ENCODE measurements at places on chromosomes 2 and 18.

- no peak for DNase-seq
These were observed 488.8 kb upstream of the RAB6C start for GRCh38 chr2:129490641-129491040.

DNA sequence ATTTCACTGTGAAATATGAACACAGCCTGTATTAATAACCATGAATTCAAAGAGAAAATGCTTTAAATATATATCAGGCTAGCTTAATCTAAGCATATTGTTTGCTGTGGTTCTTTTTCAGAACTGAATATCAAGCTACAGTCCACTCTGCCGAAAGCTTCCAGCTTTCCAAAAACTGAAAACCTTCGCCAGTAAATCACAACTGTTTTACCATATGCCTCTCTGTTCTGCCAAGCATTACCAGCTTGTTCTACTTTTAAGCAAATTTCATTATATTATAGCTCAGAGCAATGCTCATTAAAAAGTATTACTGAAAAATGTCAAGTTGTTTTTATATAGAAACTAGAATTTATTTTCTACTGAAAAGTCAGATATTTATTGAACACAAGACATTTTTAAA lies 277.4 kb downstream of the NRXN1 start:
- DNase-seq = no peak

GRCh38 chr2:233668605-233669260 lies 3.0 kb upstream of the UGT1A9 start:
- DNase-seq = no peak

- DNase-seq = peak; percentile 49
These were observed 13.9 kb downstream of the ARPC2 start for GRCh38 chr2:218230882-218231281.

DNA sequence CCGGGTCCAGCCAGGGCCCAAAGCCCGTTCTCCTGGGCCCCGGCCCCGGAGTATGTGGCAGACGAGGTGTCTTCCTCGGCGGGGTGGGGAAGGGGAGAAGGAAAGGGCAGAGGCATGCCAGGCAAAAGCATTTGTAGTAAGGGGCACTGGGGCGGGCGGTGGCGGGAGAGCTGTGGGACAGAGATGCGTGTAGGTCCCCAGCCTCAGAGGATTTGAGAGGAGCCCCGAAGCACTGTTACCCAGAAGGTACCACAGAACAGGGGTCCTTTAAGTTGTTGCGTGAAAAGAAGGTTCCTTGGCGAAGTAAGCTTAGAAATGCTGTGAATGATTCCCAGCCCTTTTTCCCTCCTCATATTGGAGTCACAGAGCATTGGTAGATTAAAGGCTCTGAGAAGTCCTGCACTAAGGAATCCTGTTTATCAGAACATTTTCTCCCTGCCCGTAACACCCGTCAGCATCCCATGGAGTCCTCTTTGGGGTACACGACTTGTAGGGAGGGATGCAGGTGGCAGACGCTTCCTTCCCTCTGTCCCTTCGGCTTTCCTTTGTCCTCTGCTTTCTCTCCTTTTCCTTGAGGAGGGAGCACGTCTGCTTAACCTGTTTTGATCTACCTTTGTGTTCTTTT lies 12.5 kb downstream of the GAREM2 start:
- DNase-seq = no peak

GRCh38 chr2:65199891-65200290 lies 27.7 kb upstream of the ACTR2 start:
- no peak for DNase-seq

DNA sequence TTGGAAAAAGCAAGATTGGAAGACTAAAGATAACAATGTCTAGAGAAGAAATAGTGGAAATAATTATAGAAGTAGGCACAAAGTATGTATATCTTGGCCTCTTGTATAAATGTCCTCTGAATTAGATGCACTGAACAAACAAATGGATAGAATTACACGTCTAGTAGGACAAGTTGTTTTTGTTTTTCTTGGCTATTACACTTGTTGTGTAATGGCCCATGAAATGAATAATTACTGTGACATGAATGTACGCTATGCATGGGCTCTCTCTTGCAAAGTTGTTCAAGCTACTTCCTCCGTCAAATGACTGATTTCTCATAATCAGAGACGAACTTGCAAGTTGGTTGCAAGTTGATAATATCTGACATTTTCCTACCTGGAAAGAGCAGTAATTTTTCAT lies 126.2 kb downstream of the PDE1A start:
- DNase-seq = no peak

DNA sequence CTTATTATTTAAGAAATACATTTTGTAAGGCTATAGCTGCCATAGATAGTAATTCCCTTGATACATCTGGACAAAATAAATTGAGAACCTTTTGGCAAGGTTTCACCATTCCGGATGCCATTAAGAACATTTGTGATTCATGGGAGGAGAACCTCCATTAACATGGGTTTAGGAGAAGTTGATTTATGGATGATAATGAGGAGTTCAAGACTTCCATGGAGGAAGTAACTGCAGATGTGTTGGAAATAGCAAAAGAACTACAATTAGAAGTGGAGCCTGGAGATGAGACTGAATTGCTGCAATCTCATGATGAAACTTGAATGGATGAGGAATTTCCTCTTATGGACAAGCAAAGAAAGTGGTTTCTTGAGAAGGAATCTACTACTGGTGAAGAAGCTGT lies 17.3 kb downstream of the PHLPP1 start:
- no peak for DNase-seq

GRCh38 chr18:2302628-2303516 lies 268.4 kb downstream of the METTL4 start:
- no peak for DNase-seq

- DNase-seq = peak; percentile 12
These were observed 122.1 kb downstream of the TMEM247 start for GRCh38 chr2:46601328-46601963.

GRCh38 chr2:202165945-202166344 lies 72.5 kb downstream of the SUMO1 start:
- no peak for DNase-seq

- no peak for DNase-seq
These were observed 298.5 kb upstream of the CELF4 start for GRCh38 chr18:37864122-37864521.

DNA sequence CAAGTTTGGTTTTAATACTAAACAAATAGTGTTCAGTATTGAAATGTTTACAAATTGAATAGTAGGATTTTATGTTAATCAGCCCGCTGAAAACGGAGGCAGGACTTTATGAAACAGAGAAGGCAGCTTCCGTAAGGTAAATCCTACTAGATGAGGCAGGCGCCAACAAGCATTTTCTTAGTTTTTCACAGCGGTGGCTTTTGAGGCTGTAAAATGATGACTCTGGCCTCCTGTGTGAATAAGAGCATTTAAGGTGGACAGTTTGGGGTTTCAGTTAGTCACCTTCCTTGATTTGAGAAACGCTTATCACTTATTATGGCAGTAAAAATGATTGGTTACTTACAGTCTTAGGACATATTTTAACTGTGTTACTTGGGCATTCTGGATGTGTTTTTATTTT lies 212.9 kb downstream of the PTGR3 start:
- DNase-seq = peak; percentile 38

DNA sequence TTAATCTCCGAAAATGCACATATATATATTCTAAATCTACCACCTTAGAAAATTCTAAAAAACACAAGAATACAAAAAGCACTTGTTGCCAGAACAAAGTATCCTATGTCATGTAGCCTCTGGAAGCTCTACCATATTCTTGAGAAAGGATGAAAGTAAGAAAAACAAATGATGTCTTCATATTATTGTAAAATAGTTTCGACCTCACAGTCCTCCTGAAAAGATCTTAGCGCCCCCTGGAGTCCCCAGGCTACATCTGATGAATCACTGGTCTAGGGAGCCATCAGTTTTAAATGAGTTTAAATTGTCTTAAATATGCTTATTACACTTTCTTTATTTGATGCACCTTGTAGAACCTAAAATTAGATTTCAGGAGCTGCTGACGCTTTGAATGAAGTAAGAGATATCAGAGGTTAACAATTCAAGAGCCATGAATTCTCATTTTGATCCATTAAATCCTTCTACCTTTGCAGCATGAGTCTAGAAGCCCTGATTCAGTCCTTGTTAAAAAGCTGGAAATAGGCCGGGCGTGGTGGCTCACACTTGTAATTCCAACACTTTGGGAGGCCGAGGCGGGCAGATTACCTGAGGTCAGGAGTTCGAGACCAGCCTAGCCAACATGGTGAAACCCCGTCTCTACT lies 138.8 kb downstream of the MCFD2 start:
- DNase-seq = peak; percentile 43

GRCh38 chr2:64763126-64763525 lies 109.4 kb upstream of the SERTAD2 start:
- no peak for DNase-seq

GRCh38 chr2:32008805-32009515 lies 1.8 kb downstream of the MEMO1 start:
- peak; percentile 26 for DNase-seq

GRCh38 chr2:235863414-235863813 lies 304.8 kb downstream of the GBX2 start:
- DNase-seq = no peak

DNA sequence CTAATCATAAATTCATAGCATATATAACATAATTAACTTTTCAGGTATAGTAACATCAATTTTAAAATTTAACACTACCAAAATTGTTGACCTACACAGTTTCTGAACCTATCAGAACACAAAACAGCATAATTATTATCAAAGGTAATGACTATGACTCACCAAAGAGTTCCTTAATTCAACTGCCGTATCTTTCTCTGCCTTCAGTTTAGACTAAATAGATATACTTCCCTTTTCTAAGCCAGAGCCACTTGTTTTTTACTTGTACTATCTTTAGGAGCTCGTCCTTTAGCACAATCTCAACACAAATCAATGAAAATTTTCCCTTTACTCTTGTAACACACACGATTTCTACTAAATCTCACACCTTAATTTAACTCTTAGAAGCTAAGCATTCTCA lies 54.4 kb downstream of the CCDC88A start:
- no peak for DNase-seq

GRCh38 chr2:200337621-200338020 lies 31.1 kb downstream of the SPATS2L start:
- DNase-seq = no peak

DNA sequence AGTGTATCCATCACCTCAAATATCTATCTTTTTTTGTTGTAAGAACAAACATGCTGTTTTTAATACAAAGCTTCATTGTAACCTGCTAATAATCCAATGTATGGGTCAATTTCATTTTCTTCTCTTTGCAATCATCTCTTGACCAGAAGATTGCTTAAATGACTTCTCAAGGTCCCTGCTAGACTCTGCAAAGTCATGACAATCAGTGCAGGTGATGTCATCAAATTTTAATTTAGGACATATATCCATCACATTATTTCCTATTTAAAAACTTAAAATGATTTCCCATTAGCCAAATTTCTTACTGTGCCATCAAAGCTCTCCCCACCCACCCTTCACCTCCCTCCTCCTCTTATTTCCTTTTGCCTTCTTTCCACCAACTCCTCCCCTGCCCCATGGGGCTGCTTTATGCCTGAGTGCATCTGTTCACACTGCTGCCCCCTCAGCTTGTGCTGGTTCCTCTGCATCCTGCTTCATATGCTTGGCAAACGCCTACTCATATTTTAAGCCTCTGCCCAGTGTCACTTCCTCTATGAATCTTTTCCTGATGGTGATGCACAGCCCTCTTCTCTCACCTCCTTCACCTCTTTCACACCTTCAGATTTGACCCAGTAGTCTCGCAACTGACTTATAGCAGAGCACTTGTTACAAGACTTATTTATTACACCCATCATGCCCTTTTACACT lies 20.3 kb downstream of the PLEK start:
- DNase-seq = peak; percentile 62

- DNase-seq = no peak
These were observed 110.6 kb downstream of the C2orf74 start for GRCh38 chr2:61272421-61273070.

DNA sequence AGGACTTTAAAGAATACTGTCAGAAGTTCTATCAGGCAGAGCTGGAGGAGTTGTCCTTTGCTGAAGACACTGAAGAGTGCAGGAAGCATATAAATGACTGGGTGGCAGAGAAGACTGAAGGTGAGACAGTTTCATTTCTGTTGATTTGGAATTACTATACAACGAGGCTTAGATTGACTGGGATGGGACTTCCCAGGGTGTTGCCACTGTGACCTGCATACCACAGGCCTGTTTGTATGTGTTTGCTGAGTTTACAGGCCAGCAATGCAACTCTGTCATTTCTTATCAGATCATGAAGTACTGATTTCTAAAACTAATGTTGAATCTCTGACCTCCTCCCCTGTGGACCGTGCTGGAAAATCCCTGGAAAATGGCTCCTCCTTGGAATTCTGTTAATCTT lies 11.8 kb downstream of the SERPINB8 start:
- DNase-seq = no peak

GRCh38 chr2:240765007-240765406 lies 55.0 kb downstream of the KIF1A start:
- DNase-seq = no peak

DNA sequence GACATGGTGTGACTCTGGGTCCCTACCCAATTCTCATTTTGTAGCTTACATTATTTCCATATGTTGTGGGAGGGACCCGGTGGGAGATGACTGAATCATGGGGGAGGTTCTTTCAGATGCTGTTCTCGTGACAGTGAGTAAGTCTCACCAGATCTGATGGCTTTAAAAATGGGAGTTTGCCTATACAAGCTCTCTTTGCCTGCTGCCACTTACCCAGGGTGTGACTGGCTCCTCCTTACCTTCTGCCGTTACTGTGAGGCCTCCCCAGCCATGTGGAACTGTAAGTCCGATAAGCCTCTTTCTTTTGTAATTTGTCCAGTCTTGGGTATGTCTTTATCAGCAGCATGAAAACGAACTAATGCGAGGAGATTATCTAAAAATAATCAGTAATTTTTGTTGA lies 1683.2 kb upstream of the SLC39A10 start:
- DNase-seq = no peak

DNA sequence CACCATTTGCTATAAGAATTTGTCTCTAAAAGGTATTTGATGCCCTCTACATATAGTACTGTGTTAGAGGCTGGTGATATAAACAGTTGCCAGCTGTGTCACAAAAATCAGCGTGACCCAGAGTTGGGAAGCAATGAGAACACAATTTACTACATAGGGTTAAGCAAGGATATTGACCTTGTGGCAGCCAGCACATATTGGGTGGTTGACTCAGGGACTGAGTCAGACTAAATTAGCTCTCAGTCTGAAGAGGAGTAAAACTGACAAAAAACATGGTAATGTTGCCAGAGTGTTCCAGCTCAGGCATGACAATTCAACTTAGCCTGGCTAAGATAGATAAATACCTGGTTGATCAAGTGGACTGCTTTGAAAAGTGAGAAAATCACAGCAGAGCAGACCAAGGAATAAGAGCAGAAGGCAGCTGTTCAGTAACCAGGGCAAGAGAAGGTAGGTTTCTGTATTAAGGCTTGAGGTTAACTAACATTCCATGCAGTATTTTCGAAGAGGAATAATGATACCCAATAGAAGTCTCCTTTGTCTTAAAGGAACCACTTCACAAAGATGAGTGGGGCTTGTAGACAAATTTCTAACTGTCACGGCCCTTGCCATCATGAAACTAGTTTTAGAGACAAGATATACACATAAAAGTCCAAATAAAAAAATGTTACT lies 108.2 kb upstream of the ERBB4 start:
- no peak for DNase-seq

GRCh38 chr2:113692698-113693428 lies 63.6 kb downstream of the SLC35F5 start:
- DNase-seq = peak; percentile 23
